Amniotic stem cell (primary cell): ENCODE measurements at places on chromosomes 11 and 22.

DNA sequence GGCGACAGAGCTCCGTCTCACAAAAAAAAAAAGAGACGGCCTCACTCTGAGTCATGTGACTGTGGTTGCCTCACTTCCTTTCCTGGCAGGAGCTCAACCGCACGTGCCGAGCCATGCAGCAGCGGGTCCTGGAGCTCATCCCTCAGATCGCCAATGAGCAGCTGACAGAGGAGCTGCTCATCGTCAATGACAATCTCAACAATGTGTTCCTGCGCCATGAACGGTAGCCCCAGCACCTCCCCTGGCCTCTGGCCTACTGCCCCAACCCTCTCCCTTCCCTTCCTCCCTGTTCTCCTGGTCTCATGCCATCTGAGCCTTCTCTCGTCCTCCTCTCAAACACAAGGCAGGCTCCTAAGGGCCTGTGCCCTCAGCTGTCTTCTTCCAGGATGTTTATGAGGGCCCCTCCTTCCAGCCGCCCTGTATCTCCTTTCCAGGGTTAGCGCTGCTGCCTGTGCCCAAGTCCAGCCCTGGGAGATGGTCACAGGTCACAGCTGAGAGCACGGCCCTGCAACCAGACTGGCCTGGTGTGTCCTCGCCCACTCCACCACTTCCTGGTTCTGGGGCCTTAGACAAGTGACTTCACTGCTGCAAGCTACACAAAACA lies 30.7 kb downstream of the TOM1 start:
- DNase-seq, result no peak

DNA sequence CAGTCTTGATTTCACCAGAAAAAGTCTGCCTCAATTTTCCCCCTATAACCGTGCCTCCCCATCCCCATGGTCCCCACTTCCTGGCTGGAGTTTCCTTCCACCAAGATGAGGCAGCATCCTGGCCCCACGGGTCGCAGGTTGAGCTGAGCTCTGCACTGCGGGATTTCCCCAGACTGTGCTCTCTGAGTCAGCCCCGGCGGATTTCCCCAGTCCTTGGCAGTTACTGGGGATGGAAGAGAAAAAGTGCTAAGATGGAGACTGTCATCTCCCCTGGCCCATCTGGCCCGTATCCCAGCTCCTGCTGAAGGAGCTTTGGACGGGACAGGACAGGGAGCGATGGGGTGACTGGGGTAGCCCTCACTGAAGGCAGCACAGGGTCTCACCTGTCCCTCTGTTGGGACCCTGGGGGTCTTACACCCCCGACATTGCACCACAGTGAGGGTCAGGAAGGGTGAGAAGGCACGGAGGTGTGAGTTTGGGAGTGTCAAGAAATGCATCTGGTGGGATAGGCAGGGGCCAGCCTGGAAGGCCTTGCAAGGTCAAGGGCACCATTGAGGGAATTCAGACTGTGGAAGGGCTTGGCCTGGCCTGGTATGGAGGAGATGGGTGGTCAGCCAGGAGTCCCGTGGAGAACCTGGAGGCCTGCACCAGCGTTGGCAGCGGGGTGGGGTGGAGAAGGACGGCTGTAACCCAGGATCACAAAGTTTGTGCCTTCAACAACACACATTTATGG lies 36.5 kb downstream of the NADSYN1 start:
- no peak for DNase-seq

DNA sequence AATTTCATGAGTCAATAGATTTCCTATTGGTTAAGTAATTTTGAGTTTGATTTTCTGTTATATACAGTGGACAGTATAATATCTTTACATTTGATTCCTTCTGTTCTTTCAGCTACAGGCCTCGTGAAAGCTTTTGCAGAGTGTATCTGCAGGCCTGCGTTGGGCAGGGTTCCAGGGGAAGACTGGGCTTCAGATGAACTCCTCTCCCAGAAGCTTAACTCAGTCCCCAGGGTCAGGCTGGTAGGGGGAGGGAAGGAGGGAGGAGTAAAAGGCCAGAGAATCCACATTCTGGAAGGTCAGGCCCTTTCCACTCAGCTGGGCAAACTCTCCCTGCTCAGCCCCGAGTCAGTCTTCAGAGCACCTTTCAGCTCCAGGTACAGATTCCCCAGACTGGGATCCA lies 100.4 kb upstream of the NECTIN1 start:
- no peak for DNase-seq

DNA sequence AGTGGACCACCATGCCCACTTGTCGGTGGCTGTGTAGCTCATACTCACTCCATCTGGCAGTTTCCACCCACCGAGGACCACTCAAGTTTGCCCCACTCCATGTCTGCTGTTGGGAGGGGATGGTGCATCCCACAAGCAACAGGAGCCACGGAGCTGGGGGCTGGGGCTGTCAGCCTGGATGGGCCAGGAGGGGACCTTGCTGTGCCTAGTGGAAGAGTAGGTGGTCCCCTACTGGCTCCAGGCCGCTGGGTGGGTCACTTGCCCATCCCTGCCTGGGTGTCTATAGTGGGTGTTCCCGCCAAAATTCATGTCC lies 57.0 kb downstream of the SMIM38 start:
- DNase-seq, result no peak

DNA sequence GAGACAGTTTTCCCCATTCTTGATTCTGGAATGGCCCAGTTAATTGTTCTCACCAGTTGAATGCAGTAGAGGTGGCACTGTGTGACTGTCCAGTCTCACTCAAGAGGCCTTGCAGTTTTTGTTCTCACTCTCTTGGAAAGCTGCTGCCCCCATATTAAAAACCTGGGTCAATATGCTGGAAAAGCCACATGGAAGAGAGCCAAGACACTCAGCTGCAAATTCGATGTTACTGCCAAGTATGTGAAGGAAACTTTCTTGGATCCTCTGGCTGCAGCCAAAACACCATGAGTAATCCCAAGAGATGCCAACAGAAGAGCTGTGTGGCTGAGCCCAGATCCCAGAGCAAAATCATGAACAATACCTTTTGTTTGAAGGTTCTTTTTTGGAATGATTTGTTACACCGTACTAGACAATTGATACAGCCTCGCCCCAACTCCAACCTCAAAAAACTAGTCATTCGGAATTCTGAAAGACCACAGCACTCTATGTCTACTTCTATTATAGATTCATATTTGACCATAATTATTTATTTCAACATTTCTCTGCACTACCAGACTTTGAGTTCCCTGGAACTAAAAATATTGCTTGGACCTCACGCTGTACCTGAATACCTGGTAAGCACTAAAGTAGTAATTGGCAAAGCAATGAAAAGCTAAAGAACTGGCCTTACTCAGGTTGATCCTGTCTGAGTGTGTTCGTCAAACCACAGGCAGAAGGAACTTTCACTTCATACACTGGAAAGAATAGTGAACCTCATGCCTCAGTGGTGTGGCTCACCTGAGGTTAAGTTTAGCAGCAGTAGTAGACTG lies 378.8 kb downstream of the ETS1 start:
- peak; percentile 63 for DNase-seq

- no peak for DNase-seq
Measured at GRCh38 chr11:116217006-116217405, 555.8 kb downstream of the BUD13 start.

GRCh38 chr11:130611791-130612251 lies 163.4 kb downstream of the ADAMTS15 start:
- DNase-seq, result peak; percentile 43

DNA sequence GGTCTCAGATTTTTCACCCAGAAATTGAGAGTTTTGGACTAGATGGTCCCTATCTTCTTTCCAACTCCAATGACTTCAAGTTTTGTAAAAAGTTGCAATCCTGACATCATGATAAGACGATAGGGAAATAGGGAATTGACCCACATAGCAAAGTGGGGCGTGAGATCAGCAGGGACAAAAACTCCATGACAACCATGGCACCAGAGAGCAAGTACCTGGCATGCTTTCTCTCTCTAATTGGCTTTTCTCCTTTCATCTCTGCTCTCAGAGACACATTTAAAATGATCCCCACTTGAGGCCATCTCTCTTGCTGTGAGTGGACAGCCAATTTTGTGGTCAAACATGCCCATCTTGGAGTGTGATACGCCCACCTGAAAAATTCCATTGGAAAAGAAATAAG lies at the start of gene OR5AN1:
Gene OR5AN1 (plus strand): TSS at position 301 of the 400 bp plus-strand sequence. CDS start 5,564 bp downstream, outside the sequence.
- no peak for DNase-seq

DNA sequence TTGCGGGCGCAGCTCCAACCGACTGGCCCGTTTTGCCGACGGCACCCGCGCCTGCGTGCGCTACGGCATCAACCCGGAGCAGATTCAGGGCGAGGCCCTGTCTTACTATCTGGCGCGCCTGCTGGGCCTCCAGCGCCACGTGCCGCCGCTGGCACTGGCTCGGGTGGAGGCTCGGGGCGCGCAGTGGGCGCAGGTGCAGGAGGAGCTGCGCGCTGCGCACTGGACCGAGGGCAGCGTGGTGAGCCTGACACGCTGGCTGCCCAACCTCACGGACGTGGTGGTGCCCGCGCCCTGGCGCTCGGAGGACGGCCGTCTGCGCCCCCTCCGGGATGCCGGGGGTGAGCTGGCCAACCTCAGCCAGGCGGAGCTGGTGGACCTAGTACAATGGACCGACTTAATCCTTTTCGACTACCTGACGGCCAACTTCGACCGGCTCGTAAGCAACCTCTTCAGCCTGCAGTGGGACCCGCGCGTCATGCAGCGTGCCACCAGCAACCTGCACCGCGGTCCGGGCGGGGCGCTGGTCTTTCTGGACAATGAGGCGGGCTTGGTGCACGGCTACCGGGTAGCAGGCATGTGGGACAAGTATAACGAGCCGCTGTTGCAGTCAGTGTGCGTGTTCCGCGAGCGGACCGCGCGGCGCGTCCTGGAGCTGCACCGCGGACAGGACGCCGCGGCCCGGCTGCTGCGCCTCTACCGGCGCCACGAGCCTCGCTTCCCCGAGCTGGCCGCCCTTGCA lies 1.0 kb downstream of the FJX1 start:
- no peak for DNase-seq

GRCh38 chr11:72061739-72062396 lies 18.5 kb downstream of the NUMA1 start:
- DNase-seq, result no peak

GRCh38 chr11:69876013-69876412 lies 56.8 kb upstream of the FGF3 start:
- no peak for DNase-seq

- no peak for DNase-seq
Measured at GRCh38 chr22:20396639-20397038, 2.7 kb downstream of the ZNF74 start.

DNA sequence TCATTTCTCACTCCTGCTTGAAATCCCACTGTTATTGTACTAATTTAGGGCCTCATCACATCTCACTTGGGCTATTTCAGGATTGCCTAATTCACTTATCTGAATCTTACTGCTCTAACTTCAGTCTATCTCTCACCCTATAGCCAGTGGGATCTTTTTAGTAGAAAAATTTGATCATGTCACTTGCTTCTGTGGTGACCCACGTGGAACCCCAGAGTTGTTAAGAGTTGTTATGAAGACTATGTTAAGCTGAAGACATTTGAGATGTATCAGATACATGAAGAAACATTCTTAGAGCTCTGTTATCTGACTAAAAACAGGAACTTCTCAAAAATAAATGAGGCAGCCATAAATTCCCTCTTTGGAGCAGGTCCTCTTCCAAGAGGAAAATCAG lies 1375.6 kb upstream of the TENM4 start:
- no peak for DNase-seq

DNA sequence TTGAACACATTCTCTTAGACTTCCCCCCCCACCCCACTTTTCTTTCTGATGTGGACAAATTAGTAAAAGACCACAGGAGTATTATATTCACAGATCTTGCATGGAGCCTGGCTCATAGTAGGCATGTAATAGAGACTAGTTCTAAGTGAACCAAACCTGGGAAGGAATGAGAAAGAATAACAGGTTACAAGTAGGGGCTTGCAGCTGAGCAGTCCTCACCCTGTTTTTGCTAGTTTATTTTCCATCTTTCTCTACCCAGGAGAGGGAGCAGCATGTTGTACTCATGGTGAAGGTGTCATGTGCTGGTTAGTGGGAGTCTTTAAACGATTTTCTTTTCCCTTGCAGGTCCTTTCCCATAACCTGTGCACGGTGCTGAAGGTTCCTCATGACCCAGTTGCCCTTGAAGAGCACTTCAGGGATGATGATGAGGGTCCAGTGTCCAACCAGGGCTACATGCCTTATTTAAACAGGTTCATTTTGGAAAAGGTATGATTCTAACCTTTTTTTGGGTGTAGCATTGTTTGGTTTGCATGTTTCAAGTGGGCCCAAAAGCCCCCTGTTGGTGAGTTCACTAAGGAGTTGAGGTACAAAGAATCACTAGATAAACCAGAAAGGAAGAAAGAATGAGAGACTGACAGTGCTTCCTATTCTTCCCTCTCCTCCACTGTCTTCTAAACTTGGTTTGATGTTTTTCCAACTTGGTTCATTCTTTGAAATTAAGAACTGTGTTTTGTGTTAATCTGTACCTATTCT lies 30.1 kb downstream of the SWAP70 start:
- DNase-seq, result no peak

- no peak for DNase-seq
Measured at GRCh38 chr11:36077886-36078685, 134.2 kb downstream of the LDLRAD3 start.

DNA sequence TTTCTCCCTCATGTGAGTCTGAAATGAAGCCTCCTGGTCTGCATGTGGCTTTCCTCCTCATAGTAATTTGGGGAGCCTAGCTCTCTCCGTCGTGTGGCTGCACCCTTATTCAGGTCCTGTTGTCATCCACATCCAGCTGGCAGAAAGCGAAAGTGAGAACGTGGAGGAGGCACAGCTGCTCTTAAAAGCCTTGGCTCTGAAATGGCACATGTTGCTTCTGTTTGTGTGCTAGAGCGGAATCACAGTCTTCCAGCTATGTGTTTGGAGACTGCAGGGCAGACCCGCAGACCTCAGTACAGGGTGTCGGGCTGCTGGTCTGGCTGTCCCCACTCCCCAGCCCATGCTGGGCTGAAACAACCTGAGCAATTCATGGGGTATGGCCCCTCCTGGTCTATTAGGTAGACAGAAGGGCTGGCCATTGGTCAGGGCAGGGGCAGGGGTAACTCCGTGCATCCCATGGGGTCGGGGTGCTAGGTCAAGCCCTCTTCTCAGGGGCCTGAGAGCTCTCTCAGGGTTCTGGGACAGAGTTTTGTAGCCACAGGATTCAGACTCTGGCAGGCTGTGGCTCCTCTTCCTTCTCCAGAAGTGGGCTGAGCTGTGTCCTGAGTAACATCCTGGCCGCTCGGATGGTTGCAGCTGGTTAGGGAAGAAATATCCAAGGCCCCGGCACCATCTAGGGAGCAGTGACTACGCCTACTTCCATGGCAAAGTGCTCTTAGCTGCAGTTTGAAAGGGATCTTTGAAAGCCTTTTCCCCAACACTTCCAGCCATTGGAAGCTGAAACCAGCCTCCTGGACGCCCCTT lies 50.6 kb downstream of the C11orf96 start:
- DNase-seq, result no peak

DNA sequence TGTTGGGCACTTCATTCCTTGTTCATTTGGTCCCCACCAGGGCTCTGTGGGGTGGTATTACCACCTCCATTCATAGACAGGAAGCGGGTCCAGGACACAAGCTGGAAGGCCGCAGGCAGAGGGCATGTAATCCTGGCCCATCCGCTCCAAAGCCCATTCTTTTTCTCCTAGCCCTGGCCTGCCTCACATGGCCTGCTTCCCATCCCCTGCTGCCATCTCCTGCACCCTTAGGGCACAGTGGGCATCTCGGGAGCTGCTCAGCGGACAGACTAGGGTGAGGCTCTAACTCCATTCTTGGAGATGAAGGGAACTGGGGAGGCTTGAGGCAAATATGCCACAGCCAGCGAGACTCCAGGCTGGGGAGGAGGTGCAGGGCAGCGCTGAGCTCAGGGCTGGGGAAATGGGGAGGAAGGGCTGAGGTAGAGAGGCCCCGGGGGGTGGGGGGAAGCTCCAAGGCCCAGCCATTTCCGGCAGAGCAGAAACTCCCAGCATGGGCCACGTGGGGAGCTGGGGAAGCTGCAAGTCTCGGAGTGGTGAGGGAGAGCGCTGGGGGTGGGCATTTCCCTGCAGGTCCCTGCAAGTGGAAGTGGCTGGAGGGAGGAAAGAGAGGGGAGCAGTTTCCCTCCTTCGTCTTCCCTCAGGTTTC lies 14.3 kb upstream of the BCL9L start:
- DNase-seq, result no peak
